ENCODE measurements at places on chromosomes 6 and 20.
A peak's percentile ranks its signal among the peaks of the same experiment; 100 is the strongest.

GRCh38 chr6:139028658-139029469, at the start of gene ABRACL:
TSS of gene ABRACL (plus strand) at chr6:139028745. CDS start at chr6:139034161, 5,416 bp downstream.
- peak; percentile 69 for DNase-seq

DNA sequence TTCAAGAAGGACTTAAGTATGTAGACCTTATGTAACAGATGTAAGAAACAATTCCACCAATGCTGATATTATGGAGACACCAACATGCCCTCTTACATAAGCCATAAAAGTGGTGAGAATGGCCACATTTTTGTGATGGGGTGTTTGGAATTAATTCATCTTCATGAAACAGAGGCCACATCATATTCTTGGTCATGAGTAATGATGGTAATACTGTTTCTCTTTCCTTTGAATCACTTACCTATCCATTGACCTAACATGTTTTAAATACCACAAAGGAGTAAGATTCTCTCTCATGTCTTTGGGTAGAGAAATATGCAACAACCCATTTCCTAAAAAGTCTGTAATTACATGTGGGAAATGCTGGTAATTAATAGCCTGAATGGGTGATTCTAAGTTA, 545.4 kb upstream of the FLRT3 start:
- no peak for DNase-seq

GRCh38 chr6:30349421-30350177, 4.6 kb downstream of the RPP21 start:
- no peak for DNase-seq

DNA sequence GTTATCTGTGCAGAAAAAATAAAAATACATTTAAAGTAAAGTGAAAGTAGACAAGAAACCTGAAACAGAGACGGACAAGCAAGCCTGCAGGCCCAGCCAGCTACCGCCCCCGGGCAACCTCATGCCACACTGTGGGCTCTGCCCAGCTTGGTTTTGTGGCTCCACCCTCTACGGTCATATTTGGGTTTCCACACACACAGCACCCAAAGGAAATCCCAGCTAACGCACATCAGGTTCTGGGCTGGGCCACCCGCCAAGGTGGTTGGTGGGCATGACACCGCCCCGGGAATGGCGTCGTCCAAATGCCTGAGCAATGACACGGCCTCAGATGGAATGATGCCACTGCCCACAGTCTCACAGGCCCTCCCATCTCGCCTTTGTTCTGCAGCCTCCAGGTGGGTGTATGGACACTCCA, 22.9 kb downstream of the FAM110A start:
- DNase-seq: peak; percentile 74

GRCh38 chr20:11797156-11797555, 120.5 kb upstream of the BTBD3 start:
- no peak for DNase-seq

DNA sequence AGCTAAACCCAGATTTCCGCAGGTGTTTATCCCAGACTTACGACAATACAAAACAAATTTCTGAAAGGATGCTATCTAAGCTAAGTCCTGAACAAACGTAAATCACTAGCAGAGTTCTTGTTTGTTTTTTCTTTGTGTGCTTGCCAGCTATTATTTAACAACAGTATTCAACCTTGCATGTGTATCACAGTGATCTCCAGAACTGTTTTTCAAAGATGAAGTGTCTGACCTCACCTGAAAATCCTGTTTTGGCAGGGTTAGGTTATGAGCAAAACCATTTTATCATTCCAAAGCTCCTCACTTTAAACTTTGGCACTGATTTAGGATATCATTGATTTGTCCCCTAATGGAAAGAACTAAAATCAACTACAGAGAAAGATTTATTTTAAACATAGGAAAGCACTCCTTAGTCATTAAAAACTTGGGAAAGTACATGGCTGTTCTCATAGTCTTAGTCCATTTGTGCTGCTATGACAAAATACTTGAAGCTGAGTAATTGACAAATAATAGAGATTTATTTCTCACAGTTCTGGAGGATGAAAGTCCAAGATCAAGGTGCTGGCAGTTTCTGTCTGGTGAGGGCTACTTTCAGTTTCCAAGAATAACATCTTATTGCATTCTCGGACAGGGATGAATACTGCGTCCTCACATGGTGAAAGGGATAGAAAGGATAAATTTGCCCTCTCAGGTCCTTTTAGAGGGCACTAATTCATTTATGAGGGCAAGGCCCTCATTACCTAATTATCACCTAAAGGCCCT, 20.8 kb upstream of the BMP5 start:
- peak; percentile 13 for DNase-seq

- DNase-seq: no peak
Observed at GRCh38 chr6:87212596-87212995, 57.2 kb downstream of the ZNF292 start.

DNA sequence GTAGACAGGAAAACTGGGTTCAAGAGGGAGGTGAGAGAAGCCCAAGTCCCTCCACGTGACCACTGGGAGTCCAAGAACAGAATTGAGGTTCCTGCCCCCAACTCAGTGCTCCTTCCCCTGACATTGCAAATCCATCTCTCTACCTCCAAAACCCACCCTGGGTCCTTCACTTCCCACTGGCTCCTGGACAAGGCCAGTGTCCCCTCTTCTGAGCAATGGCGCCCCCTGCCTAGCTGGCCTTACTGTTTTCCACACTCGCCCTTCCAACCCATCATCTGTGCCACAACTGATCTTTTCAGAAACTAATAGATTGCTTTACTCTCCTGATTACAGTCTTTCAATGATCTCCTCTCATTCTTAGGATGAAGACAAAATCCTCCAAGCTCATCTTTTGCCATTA, 200.3 kb downstream of the ANKRD60 start:
- DNase-seq: no peak

Data from prostate gland (tissue), 2 donors.